Fibroblast of skin of abdomen (primary cell): ENCODE measurements at places on chromosomes 1 and 21.

- DNase-seq, result no peak
These were observed 25.5 kb downstream of the PUM1 start for GRCh38 chr1:31040038-31040437.

- no peak for DNase-seq
These were observed 14.1 kb downstream of the CRP start for GRCh38 chr1:159700312-159700711.

GRCh38 chr1:24315391-24315790, 3.8 kb upstream of the GRHL3 start:
- DNase-seq, result no peak

DNA sequence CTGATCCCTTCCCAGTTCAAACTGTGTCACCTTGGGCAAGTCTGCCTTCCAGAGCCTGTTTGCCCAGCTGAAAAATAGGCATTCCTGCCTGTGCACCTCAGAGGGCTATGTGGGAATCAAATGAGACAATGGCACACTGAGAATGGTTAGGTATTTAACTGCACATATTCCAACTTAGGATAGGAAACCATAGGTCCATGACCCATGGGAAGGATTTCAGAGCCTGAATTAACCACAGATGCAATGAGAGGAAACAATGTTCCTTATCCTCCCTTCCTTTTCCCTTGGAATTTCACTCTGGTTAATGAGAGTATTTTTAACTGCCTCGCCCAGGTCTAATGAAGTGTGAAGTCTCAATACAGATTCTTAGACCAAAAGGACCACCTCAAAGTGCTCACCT, 12.7 kb downstream of the PAFAH2 start:
- no peak for DNase-seq

DNA sequence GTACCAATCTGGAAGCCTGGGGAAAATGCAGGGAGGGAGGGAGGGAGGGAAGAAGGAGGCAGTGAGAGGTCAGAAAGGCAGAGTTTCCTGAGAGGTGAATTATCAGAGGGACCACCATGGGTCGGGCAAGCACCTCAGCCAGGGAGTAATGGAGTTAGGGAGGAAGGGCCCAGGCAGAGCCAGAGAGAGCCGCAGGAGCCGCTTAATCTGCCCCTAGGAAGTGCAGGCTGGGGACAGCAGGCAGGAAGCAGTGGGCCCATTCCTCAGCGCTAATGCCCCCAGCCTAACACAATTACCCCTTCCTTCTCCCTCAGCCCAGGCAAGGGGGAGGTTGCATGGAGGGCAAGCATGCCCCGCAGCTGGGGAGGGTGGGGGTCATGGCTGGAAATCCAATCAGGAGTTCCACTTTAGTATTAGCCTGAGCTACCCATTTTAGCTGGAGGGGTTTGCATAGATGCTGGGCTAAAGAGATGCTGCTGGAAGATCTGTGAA, 109.0 kb downstream of the TMEM53 start:
- DNase-seq, result no peak

DNA sequence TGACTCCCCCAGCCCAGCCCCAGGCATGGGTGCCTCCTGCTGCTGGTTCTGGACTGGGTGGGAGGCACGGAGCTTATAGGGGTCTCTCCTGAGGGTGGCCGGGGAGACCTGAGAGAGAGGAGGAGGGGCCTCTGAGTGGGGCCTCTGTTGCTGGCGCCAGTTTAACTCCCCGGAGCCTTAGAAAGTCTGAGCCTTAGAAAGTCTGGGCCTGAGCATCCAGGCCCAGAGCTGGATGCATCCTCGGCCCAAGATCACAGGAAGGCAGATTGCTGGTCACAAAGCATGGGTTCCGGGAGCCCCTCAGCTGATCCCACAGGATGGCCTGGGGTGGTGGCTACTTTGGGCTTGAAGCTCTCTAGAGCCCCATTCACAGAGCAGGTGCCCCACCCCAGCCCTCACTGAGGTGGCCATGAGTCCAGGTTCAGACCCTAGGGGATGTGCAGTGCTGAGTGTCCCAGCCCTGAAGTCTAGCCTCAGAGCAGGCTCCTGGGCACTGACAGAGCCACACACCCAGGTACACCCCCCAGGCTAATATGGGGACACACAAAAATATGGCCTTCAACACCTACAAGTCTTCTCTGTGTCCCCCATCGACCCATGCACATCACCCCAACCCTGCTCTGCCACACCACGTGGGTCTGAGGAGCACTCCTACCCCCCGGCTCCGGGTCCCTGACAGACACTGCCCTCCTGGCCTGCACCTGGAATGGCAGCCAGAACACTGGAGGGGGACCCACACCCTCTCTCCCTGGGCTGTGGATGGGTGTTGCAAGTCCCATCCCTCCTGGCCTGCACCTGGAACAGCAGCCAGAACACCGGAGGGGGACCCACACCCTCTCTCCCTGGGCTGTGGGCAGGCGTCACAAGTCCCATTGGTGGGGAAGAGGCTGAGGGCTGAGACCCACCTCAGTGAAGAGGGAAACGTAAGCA, 9.7 kb downstream of the PLA2G2F start:
- DNase-seq, result no peak

DNA sequence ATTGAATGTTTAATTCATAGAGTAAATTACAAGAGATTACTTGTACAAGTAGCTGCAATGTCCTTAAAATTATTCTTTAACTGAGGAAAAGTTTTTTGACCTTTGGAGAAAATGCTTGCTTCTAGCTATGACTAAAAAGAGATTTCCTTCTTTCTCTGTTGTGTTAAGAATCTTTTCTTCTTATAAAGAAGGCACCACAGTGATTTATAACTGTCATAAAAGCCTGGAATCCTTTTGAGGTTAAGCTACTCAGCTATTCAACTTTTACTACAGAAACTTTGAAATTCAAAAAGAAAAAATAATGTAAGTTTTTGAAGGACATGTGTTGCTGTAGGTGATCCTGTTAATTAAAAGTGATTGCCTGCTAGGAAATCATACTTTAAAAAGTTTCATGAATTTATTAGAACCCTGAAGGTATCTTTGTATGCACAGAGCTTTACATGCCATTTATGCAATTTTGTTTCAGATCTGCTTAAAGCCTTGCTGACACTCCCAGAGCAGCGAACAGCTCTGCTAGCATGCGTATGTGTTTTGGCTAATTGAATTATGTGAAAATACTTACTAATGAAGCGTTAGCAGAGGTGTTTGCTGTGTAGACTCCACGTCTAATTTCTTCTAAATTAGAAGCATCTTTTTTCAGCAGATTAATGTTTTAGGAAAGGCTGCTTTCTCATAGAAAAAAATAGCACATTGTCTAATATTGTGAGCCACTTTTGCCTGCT, 94.7 kb upstream of the SMYD2 start:
- DNase-seq, result no peak

DNA sequence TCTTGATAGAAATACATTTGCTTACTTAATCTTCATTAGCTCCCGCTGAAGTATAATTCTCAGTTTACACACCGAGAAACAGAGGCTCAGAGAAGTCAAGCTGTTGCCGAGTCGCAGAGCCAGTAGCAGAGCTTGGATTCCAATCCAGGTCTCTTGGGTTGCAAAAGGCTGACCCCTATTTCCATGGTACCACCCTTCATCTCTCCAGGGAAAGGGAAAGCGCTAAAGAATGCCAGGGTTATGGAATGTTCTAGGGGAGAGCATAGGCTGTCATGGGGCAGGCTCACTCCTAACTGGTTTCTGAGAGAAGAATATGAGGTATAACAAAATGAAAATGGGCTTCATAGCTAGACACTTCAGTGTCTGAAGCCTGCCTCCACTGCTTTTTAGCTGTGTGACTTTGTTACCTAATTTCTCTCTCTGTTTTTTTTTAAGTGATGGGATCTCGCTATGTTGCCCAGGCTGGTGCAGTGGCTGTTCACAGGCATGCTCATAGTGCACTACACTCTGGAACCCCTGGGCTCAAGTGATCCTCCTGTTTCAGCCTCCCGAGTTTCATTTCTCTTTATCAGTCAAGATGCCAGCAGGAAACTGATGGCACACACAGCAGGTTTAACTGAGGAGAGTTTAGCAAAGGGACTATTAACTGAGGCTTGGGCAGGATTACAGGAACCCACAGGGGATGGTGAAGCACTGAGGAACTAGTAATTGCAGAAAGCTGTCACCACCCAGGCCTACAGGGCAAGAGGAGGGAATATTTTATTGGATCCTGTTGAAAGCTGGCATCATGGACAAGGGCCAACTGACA, 25.5 kb upstream of the ATF3 start:
- DNase-seq, result no peak

GRCh38 chr1:209787551-209787950, 3.2 kb upstream of the C1orf74 start:
- no peak for DNase-seq
